Right ventricle myocardium inferior (tissue), 1 donor: ENCODE measurements at places on chromosomes 1 and 21.

DNA sequence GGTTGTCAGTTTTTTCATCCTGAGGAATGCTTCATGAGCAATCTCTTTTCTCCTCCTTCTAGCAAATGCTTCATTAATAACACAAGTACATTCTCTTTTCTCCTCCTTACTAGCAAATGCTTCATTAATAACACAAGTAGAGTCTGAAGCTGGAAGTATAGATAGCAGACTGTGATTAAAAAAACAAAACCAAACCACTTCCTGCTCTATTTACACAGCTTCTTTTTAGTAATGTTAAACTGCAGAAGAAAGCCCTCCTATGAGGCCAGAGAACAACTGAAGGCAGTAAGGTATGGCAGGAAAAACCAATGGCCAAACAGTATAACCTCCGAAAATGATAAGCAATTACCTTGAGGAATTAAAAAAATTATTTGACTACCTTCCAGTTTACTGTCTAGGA, 90.1 kb downstream of the ZSWIM5 start:
- no peak for DNase-seq

- peak; percentile 80 for DNase-seq
These were observed 40.3 kb downstream of the IER5 start for GRCh38 chr1:181128592-181129497.

DNA sequence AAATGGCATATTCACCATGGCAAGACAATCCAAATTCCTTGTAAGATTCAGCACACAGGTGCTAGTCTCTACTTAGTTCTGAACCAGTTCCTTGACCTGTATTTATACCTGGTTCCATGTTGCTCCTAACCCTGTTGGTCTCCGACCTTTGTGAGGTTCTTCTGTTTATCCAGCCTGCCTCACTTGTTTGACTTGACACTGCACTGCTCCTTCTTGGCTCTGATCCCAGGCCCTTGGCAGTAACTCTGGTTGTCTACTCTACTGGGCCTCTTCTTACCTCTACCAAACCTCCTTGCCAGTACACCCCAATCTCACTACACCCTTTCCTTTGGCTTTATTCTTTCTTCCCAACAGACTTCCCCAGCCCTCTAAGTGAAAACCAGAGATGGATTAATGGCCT, 419.4 kb upstream of the USP24 start:
- DNase-seq, result no peak

- no peak for DNase-seq
These were observed 16.6 kb downstream of the CASZ1 start for GRCh38 chr1:10779841-10780240.

GRCh38 chr1:175630076-175630475, 113.3 kb downstream of the TNR start:
- DNase-seq, result no peak

- DNase-seq, result no peak
These were observed 21.1 kb downstream of the COL11A1 start for GRCh38 chr1:103087256-103087655.

- DNase-seq, result no peak
These were observed 64.1 kb upstream of the RNPC3 start for GRCh38 chr1:103461161-103462105.
